ENCODE measurements at places on chromosomes 5 and 9.

- DNase-seq: no peak
Observed at GRCh38 chr5:58716713-58717112, 133.8 kb downstream of the RAB3C start.

DNA sequence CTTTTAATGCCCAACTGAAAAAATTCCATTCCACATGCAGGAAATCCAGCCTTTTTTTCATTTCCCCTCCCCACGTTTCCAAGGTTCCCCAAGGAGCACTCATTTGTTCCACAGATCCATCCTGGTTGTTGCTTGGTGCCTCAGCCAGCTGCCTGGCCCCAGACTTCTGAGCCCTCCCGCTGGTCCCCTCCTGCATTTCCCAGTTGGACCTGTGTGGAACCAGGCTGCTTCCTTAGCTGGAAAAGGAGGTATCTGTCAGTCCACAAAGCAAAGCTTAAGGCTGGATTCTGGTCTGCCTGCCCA lies 44.8 kb downstream of the ANGPTL2 start:
- no peak for DNase-seq

- no peak for DNase-seq
Observed at GRCh38 chr5:26237489-26237888, 800.9 kb downstream of the CDH9 start.

DNA sequence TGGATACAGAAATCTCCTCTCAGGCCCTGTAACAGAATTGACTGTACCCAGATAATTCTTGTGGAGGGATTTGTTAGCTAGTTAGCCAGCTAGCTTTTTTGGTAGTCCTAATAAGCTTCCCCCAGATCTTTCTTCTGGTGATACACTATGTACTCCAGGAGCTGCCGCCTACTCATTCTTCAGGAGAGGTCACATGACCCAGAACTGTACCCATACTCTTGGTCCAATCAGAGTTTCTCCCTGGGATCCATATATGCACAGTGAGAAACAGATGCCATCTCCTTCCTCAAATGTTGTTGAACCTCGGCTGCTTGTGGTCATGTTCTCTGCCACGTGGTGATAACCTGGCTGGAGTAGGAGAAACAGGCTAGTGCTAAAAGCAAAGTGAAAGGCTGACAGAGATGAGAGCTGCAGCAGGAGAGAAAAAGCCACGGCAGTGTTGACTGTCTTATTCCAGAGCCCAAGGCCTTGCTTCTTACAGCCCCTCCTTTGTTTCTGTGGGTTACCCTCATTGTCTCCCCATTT lies 123.0 kb upstream of the RFX3 start:
- no peak for DNase-seq

- DNase-seq: no peak
Observed at GRCh38 chr5:54823006-54823405, 162.4 kb downstream of the ESM1 start.
